Non-pigmented ciliary epithelial cell (primary cell): ENCODE measurements at places on chromosomes 3 and 15.

- DNase-seq = no peak
Measured at GRCh38 chr3:112508860-112509259, 9.6 kb upstream of the BTLA start.

GRCh38 chr3:13275376-13276005, 144.6 kb downstream of the NUP210 start:
- no peak for DNase-seq

DNA sequence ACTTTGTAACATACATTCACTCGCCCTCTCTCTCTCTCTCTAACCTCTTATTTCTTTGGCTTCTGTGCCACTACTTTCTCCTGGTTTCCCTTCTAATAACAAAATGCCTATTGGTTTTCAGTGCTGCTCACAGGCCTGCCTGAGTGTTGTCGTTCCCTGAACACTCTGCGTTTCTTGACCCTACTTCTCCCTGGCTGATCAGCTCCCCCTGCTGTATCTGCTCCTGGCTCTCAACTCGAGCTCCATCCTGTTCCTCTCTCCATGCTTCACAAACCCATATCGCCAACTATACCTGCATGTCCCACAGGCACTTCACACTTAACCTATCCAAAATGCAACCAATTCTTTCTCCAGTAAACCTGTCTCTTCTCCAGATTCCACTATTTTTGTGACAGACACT, 111.4 kb downstream of the OPA1 start:
- DNase-seq = no peak

GRCh38 chr15:49843725-49844124, 222.9 kb downstream of the DTWD1 start:
- DNase-seq = no peak

DNA sequence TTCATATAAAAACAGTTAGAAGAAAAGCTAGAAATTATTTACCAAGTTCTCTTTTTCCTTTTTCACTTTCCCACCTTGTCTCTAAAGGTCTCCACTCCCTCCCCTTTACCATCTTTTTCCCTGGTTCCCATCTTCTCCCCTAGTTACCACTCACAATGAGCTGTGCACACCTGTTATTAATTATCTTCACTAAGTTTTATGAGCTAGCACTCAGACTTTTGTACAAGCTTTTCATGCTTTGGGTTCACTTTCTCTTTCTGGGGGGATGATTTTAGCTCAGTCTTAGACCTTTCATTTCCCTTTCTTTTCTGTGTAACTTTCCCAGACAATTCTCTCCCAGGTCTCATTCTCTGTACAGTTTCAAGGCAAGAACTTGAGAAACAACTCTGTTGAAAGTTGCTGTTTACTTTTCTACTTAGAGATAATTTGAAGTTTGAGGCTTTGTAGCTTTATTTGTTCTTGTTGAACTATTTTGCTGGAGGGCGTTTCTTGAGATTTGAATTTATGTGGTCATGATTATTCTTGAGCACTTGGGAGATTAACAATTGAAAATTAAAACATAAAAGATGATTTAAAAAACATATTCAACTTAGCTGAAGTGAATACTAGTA, 24.0 kb upstream of the AADAC start:
- no peak for DNase-seq

- no peak for DNase-seq
Measured at GRCh38 chr3:175404621-175405020, 545.5 kb downstream of the NAALADL2 start.

GRCh38 chr3:19221081-19221480, 72.8 kb downstream of the KCNH8 start:
- DNase-seq = no peak

DNA sequence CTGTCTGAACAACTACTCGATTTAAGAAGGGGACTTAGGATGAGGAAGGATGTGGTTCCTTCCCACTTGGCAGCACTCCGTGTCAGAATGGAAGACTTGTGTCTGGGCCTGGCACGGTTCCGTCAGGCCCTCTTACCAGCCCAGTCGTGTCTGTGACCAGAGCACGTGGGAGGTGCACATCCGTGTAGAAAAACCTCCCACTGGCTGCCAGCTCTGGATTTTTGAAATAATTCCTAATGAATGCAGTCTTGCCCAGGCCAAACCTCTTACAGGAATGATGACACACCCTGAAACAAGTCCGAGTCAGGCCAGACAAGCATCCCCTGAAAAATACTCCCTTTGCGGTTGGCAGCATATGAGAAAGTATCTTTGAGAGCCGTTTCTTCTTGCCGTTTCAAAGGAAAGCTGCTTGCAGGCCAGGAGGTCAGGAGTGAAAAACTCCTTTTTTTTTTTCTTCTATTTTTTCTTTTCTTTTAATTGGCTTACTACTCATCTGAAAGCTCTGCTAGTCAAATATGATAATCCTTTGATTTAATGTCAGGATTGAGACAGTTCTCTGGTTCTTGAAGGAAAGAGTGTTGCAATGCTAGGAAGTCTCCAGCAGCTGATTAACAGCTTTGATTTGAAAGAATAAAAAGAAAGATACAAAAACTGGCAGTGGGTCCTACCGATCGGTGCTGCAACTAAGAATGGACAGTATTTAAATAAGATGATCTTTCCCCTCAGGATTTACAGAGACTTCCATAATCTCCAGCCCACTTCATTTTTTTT, 19.8 kb downstream of the IL1RAP start:
- peak; percentile 78 for DNase-seq

DNA sequence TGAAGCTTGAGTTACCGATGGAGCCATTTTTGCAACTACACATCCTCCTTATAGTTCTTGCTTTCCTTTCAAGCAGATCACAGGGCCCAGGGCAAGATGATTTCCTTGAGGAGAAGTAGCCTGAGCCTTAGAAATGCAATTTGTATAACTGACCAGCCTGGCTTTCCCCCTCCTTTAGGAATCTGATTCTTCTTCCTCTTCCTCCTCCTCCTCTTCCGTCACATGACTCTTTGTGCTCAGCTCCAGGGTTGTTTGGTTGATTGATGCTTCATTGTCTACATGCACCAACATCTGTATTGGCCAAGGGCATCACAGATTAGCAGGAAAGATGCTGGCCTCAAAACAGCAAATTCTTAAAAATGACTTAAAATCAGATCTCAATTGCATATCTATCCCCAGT, 3.3 kb downstream of the SNAPC5 start:
- DNase-seq = no peak

GRCh38 chr15:69459066-69459465, 6.4 kb downstream of the RPLP1 start:
- no peak for DNase-seq

DNA sequence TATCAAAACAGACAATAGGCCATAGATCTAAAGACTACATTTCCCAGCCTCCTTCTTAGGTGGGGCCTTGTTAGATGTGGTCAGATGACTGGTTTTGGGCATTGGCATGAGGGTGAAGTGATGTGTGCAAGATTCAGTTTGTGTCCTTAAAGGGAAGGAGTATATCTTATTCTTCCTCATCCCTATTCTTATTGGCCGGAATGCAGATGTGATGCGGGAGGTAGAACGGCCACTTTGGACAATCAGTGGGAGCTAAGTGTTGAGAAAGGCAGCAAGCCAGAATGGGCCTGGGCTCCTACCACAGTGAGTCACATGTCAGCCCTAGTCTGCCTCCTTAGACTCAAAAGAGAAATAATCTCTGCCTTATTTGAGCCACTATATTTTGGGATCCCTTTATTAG, 89.8 kb upstream of the MEX3B start:
- DNase-seq = no peak

DNA sequence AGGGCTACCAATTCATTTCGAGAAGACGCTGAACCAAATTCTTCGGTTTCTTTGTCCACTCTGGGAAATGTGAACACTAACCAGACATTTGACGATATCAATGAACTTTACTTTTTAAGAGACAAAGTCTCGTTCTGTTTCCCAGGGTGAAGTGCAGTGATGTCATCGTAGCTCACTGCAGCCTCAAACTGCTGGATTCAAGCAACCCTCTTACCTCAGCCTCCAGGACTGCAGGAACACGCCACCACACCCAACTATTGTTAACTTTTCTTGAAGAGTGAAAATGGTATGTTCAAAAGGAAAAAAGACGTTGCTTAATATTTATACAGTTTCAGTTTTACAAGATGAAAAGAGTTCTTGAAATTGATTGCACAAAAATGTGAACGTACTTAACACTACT, 30.6 kb downstream of the MB21D2 start:
- DNase-seq = peak; percentile 87

DNA sequence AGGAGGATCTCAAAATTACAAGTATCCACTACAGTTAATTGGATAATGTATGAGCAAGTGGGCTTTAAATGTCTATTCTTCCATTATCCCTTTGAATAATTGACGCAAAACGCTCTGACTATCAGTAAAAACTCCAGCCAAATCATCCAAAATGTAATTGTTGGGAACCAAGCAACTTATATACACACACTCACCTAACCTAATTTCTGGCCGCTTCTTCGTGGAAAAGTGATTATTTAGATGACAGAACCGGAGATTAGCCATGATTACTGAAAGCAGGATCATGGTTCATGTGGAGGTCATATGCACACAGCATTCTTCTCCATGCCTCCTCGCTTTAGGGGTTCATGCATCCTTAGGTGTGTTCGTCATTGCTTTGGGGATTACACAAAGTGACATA, 992.4 kb downstream of the NAALADL2 start:
- DNase-seq = no peak

DNA sequence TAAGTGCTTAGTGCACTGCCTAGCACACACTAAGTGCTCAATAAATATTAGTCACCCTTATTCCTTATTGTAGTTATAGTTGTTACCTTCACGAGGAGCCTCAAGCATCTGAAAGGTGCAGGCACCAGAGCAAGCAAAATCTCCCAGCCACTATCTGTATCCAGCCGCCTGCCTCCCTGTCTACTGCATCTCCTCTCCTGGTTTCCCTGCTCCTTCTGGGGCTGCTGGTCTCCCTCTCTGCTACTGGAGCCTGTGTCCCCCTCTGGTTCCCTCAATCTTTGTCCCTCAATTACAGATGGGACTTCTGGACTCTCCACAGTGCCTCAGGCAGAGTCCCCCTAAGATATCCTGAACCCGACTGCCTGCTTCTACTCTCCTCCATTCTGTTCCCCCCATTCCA, 18.8 kb downstream of the MYL3 start:
- DNase-seq = no peak

DNA sequence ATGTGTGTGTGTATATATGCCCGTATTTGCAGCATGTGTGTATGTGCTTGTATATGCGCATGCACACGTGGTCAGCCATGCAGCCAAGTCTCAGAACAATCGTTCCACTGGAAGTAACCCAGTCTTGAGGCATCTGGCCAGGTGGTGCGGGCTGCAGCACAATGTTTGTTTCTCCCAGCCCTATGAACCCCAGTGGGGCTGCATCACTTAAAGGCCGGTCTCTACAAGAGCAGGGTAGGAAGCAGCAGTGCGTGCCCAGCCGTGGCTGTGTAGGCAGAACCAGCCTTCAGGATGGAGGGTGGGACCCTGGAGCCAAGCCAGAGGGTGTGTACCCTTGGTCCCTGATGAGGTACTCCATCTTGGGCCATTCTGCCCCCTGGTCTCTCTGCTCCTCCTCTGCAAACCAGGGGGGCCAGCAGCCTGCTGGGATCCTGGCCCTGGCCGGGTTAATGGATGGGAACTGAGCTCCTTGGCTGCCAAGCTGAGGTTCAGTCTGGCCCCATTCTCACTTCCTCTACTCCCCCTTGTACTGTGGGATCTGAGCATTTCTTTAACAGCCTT, 11.8 kb downstream of the KLF13 start:
- DNase-seq = no peak

GRCh38 chr15:73897441-73898261, 24.3 kb downstream of the TBC1D21 start:
- peak; percentile 66 for DNase-seq

GRCh38 chr3:33146791-33147445, 33.1 kb downstream of the CRTAP start:
- DNase-seq = no peak

DNA sequence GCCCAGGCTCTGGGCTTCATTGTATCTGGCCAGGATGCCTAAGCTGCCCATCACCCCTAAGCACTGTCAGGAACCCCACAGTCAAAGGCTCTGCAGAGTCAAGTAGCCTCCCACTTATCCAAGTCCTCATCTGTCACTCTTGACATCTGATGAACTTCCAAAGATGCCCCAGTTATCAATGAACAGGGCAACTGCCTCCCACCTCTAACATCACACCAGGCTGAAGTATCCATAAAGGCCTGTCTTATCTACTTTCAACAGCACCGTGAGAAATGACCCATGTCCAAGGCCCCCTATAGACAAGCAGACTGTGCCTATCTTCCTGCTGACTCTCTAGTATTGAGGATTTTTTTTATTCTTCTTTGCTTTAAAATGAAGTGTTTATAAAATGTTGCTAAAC, 56.4 kb downstream of the TRIM69 start:
- no peak for DNase-seq

- no peak for DNase-seq
Measured at GRCh38 chr3:71358243-71358642, 225.3 kb downstream of the FOXP1 start.

GRCh38 chr3:139319428-139320402, 24.1 kb upstream of the MRPS22 start:
- DNase-seq = no peak

DNA sequence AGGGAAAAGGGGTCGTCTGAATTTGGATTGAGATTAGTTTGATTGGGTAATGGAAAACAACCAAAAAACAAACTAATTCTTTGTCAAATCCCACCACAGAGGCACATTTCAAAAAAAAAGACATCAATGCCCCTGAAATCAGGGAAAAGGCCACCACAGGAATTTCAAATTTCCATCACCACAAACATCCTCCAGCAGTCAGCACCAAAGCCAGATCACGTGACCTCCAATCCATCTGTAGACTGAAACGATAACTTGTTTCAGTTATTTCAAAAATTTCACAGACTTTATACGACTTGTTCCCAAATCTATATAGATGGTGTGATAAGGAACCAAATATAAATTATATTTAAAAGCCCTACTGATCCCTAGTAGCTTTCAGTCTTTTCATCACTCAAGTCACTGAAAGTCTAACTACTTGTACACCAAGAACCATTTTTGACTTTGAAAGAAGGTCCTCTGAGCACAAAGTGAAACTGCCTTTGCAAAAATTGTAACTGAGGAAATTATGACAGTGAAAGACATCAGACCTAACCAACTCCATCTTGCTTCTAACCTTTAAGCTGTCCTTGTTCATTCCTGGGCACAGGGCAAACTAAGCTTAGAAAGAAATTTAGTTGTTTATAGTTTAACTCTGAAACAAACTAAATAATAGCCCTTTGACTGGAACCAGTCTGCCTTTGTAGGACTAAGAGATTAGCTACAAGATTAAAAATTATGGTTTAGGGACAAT, 48.1 kb upstream of the PLCL2 start:
- no peak for DNase-seq

DNA sequence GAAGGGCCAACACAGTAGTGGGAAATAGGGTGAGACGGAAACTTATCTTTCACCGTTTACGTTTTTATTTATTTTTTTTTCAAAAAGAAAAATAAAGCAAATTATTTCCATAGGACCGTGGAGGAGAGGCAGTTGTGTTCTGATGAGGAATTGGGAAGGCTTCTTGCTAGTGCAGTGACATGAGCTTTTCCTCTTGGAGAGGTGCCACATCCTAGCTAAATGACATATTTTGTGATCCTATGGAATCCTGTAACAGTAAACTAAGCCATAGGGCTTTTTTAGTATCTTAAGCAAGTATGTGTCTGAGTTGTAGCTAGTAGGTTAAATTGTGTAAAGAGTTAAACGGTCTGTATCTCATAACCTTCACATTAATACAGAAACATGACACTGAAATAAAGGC, 609.9 kb downstream of the RBMS3 start:
- DNase-seq = no peak

GRCh38 chr3:155084567-155084966, 4.4 kb downstream of the MME start:
- DNase-seq = no peak
